Fibroblast of the aortic adventitia (primary cell): ENCODE measurements at places on chromosomes 12 and 14. TPM values are rescaled to one million over a fixed set of nuclear protein-coding genes. Genes with fewer than 3 reads are reported as not detected.

Gene DPF3
- 1.3 and 16.3 TPM in 2 replicates for total RNA-seq

Gene PLEKHD1
- total RNA-seq = 0.09 TPM in 1 of 2 replicates, not detected in the other

Gene CATSPERB
- total RNA-seq = 0.81 TPM in 1 of 2 replicates, not detected in the other

Gene TPPP2
- not detected in 2 replicates for total RNA-seq

Gene ADAM21
- total RNA-seq = 0.18 and 0.25 TPM in 2 replicates

Gene KIF26A
- under 0.01 TPM in 1 of 2 replicates, not detected in the other for total RNA-seq

Gene PACS2
- total RNA-seq = 41.5 and 48.6 TPM in 2 replicates

Gene VPS33A
- 18.3 and 20.9 TPM in 2 replicates for total RNA-seq

Gene KLRD1
- 0.16 and 0.45 TPM in 2 replicates for total RNA-seq

Gene NFE2
- total RNA-seq = 1.2 TPM in 1 of 2 replicates, not detected in the other

Gene COA8
- 5.6 and 23.6 TPM in 2 replicates for total RNA-seq

Gene TESPA1
- not detected in 2 replicates for total RNA-seq

Gene TAS2R43
- total RNA-seq = 1.3 and 2.3 TPM in 2 replicates

Gene TSHR
- total RNA-seq = not detected in 2 replicates

Gene PGF
- 0.36 and 2.1 TPM in 2 replicates for total RNA-seq

Gene OTUB2
- total RNA-seq = 2.5 and 2.8 TPM in 2 replicates

Gene SLCO1C1
- 0.09 and 0.25 TPM in 2 replicates for total RNA-seq

Gene RGS6
- not detected in 2 replicates for total RNA-seq

Gene ALDH1L2
- 41.5 and 79.1 TPM in 2 replicates for total RNA-seq

Gene VEZT
- total RNA-seq = 31.4 and 98.6 TPM in 2 replicates

Gene GCH1
- 1.9 and 2.3 TPM in 2 replicates for total RNA-seq

Gene RBP5
- total RNA-seq = not detected in 2 replicates

Gene CISTR
- not detected in 2 replicates for total RNA-seq

Gene C14orf39
- 0.18 and 0.41 TPM in 2 replicates for total RNA-seq

Gene SERPINA6
- not detected in 2 replicates for total RNA-seq

Gene SLC38A4
- 1.6 and 4.6 TPM in 2 replicates for total RNA-seq

Gene TBX3
- 5.7 and 12.8 TPM in 2 replicates for total RNA-seq

Gene REM2
- 0.09 TPM in 1 of 2 replicates, not detected in the other for total RNA-seq

Gene FGF23
- total RNA-seq = not detected in 2 replicates

Gene SPX
- total RNA-seq = 0.54 and 0.82 TPM in 2 replicates

Gene OR4E2
- total RNA-seq = 0.33 TPM in 1 of 2 replicates, not detected in the other

Gene POTEG
- not detected in 2 replicates for total RNA-seq

Gene TAS2R13
- 2.8 and 7.4 TPM in 2 replicates for total RNA-seq

Gene OR6C2
- not detected in 2 replicates for total RNA-seq

Gene DACT1
- total RNA-seq = 13.6 and 23.0 TPM in 2 replicates

Gene PRH2
- not detected in 2 replicates for total RNA-seq

Gene ZDHHC22
- not detected in 2 replicates for total RNA-seq

Gene FOXN4
- total RNA-seq = not detected in 2 replicates

Gene HNRNPA1
- total RNA-seq = 435 and 902 TPM in 2 replicates

Gene GARIN6
- total RNA-seq = not detected in 2 replicates

Gene MDGA2
- not detected in 2 replicates for total RNA-seq

Gene PRR4
- total RNA-seq = 3.4 and 7.1 TPM in 2 replicates

Gene ABCC9
- total RNA-seq = 20.0 and 20.3 TPM in 2 replicates

Gene SLC5A8
- not detected in 2 replicates for total RNA-seq

Gene LRTM2
- total RNA-seq = not detected in 2 replicates
